ENCODE measurements at places on chromosomes 12 and 14.

- no peak for DNase-seq
Observed at GRCh38 chr12:22722081-22722480, 97.1 kb downstream of the ETNK1 start.

DNA sequence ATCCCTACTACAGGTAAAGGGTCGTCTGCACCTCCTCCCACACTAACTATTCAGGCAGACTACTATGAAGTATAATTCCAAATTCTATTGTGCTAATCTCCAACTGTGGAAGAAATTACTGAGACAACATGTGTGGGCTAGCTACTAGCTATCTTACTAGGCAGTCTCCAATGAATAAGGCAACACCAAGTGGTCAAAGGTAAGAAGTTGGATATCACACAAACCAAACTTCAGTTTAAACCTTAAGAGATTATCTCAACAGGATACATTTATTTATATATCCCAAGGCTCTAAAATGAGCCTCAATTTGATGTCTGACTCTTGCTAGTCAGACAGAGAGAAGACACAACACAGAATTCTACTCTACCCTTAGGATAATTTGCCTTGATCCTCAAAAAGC is 14.1 kb downstream of the MED13L start:
- DNase-seq: no peak

GRCh38 chr14:64928239-64929013 is 14.1 kb downstream of the GPX2 start:
- no peak for DNase-seq

DNA sequence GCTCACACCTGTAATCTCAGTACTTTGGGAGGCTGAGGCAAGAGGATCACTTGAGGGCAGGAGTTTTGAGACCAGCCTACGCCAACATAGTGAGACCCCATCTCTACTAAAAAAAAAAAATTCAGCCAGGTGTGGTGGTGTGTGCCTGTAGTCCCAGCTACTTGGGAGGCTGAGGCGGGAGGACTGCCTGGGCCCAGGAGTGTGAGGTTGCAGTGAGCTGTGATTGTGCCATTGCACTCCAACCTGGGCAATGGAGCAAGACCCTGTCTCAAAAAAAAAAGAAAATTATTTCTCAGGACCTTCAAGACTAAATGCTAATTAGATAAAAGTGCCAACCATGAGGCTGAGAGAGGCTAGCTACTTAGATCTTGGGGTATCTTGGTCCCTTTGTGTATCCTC is 23.5 kb downstream of the OTUB2 start:
- DNase-seq: no peak

DNA sequence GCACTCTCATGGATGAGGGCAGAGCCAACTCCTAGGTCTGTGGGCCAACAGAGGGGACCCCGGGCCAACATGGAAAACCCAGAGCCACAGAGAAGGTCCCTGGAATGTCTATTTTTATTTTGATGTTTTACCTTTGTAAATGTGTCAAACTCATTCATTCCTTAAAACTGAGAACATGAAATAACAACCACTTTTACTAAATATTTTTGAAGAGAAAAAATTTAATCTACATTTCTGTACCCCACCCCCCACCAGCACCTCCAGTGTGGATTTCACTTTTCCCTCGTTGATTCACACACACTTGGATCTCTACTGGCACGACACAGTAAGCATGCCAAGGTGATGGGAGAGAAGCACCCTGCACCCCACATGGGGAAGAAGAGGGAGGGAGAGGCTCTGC is 6.7 kb downstream of the KRT77 start:
- no peak for DNase-seq

GRCh38 chr12:109445191-109445609 is 31.9 kb downstream of the KCTD10 start:
- DNase-seq: no peak

DNA sequence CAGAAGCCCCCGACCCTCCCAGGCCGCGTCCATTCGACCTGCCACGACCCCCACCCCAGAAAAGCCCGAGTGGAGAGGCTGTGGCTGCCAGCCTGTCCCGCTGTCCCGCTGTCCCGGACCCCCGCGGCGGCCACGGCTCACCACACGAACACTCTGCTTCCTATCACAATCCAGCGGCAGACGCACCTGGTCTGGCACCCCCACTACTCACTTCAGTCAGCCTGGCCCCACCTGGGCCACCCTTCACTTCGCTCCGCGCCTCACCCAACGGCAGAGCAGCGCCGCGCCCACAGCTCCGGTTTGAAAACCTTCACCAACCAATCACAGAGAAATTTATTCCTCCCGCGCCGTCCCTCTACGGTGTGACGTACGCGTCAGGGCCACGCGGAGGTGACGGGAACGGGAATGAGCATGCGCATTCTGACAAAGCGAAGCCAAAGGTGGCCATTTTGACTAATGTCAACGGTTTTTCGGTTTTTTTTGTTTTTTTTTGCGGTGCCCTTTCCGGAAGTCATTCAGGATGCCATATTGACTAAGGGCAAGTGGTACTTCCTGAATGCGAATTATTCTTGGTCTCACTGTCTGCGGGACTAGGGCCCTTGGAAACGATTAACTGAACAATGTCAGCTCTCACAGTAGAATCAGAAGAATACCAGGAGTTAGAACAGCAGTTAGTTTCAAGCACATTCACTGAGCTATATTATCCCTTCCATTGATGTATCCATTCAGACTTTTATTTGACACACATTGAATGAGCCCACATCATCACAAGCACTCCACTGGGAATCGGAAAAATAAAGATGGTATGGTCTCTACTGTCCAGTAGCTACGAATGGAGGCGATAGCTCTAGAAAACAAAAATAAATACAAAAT is at the start of gene RACGAP1:
RACGAP1 (minus strand) TSS at position 308 of the 873 bp plus-strand sequence. CDS start 8,779 bp downstream, outside the sequence.
- peak; percentile 99 for DNase-seq

DNA sequence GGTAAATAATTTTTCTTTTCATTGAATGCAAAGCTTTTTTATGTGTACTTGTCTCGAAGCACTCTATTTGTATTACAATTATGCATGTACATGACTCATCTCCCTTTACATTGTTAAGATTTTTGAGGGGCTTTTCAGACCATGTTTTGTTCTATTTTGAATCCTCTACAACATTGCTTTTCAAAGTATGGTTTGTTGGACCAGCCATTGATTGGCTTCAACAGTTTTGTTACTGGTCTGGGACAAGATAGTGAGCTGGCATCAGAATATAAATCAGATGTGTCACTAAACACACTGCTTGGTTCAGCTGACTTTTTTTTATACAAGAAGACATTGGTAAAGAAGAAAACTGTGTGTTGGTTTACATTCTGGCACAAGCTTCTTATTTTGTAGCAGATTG is 122.3 kb downstream of the MON2 start:
- no peak for DNase-seq

DNA sequence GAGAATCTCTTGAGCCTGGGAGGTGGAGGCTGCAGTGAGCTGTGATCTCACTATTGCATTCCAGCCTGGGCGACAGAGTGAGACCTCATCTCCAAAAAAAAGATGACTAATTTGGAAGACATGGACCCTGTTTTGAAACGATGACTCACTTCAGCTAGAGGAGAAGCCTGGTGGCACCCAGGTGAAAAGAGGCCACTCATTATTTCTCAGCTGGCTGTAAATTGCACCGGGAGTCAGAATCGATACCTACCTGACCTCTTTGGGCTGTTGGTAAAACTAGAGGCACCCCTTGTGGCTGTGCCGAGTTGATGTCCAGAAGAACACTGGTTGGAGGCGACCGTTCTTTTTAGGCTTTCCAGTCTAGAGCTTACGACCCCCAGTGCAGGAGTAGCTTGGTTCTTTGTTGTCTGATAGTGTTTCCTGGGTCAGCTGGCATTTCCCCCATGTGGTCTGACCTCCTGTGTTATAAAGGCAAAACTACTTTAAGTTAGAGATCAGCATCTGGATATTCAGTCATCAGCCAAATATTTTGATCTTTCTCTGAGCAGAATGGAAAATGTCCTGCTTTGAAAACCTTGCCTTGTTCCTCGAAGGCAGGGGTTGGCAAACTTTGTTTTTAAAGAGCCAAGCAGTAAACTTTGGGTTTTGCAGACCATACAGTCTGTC is 93.2 kb downstream of the CHST11 start:
- no peak for DNase-seq

DNA sequence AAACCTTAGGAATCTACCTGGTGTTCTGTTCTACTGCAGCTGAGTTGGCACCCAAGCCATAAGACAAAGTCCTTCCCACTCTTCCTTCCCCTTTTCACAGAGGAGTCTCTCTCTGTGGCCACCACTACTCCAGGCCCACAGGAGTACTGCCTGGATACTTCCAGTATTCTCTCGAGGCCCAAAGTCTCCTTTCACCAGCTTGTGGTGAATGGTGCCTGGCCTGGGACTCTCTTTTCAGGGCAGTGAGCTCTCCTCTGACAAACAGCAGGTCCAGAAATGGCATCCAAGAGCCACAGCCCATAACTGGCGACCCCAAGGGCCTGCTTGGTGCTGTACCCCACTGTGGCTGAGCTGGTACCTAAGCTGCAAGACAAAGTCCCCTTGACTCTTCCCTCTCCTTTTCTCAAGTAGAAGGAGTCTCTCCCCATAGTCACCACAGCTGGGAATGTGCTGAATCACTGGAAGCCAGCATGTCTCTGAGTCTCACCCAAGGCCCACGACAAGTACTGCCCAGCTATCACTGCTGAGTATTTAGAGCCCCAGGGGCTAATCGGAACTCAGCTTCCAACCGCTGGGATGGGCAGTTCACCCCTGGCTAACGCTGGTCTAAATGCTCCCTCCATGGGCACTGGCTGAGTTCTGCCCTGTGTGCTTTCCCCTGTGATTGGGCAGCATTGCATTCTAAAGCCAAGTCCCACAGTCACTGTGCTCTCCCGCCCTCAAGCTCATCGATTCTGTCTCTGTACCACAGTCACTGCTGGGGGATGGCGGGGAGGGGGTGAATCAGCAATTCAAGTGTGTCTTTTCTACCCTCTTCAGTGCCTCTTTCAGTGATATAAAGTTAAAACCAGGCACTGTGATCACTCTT is 6.1 kb downstream of the A2ML1 start:
- DNase-seq: no peak

DNA sequence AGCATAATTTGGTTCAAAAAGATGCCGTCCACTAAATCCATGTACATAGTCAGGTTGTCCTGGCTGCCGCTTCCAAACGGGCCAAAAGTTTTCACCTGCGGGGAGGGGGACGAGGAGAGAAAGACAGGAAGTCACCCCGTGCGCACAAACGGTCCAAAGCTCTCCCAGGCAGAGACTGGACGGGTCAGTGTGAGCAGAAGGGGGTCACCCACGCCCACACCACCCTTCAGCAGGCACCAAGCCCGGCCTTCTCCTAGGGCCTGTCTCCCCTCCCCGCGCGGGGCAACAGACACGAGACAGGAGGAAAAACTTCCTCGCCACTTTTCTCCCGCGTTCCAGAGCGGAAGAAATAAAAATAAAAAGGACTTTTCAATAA is 888 bp downstream of the CCDC88C start:
- no peak for DNase-seq
